ENCODE measurements at places on chromosomes 7 and 10.

GRCh38 chr10:16789261-16789660, 28.0 kb downstream of the RSU1 start:
- DNase-seq = no peak

- no peak for DNase-seq
Measured at GRCh38 chr10:59325116-59325515, 37.2 kb downstream of the FAM13C start.

- DNase-seq = no peak
Measured at GRCh38 chr10:119821182-119821581, 51.5 kb downstream of the MCMBP start.

- DNase-seq = no peak
Measured at GRCh38 chr10:85784792-85785191, 581.8 kb downstream of the GRID1 start.

GRCh38 chr7:8365499-8366110, 67.8 kb upstream of the NXPH1 start:
- DNase-seq = peak; percentile 33

DNA sequence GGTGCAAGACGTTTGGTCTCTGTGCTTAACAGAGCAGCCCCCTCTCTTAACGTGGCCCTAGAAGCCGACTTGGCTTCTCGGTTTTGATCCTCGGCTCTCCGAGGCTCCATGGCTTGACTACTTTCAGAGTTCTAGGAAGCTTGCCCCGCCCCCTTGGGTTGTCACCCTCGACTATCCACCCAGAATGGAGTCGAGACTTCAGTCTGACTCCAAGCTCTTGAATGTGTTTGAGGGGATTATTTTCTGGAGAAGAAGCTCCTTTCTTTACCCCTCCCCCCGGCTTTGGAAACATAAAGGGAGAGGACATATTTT, 448 bp downstream of the SEC24C start:
- no peak for DNase-seq

GRCh38 chr7:4740796-4741195, 34.6 kb upstream of the AP5Z1 start:
- DNase-seq = no peak

DNA sequence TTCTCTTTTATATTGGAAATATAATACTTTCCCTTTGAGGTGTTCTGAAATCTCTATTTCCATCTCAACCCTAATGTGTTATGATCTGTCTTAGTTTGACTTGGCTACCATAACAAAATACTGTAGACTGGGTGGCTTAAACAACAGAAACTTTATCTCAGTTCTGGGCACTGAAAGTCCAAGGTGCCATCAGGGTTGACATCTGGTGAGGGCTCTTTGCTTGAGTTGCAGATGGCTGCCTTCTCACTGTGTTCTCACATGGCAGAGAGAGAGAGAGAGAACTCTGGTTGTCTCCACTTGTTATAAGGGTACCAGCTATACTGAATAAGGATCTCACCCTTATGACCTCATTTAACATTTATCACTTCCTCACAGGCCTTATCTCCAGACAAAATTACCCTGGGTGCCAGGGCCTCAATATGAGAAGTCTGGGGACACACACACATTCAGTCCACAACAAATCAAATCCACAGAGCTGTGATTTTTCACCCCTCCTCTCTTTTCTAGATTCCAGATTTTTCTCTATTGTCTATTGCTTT, 104.5 kb downstream of the SRI start:
- DNase-seq = no peak

DNA sequence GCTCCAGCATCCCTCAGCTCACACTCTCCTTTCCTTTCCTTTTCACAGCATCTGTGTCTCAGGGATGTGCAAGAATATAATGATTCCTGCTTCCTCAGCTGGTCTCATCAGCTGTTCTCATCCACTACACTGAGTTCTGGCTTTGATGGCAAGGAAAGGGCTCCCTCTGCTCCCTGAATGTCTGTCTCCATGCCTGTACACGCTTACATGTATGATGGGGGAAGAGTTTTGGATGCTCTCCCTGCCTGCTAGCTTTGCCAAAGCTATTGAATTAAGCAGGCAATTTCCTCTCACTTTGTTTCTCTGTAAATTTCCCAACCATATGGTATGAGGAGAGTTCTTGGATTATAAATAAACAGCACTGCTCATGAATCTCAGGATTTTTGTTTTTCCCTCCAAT, 254.5 kb downstream of the SORCS3 start:
- DNase-seq = no peak

DNA sequence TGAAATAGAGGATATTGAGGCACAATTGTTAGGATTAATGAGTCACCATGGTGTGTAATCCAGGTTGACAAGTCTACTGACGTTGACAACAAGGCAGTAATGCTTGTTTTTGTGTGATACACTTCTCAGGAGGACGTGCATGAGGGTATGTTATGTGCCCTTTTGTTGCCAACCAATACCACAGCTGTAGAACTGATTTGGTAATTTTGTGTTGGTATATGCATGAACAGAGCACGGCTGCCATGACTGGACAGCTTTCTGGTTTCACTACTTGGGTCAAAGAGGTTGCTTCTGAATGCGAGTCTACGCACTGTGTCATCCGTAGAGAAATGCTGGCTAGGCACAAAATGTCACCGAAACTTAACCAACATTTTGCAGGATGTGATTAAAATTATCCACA, 32.9 kb downstream of the PHTF2 start:
- DNase-seq = no peak

GRCh38 chr10:14124941-14125340, 205.8 kb downstream of the FRMD4A start:
- DNase-seq = no peak

DNA sequence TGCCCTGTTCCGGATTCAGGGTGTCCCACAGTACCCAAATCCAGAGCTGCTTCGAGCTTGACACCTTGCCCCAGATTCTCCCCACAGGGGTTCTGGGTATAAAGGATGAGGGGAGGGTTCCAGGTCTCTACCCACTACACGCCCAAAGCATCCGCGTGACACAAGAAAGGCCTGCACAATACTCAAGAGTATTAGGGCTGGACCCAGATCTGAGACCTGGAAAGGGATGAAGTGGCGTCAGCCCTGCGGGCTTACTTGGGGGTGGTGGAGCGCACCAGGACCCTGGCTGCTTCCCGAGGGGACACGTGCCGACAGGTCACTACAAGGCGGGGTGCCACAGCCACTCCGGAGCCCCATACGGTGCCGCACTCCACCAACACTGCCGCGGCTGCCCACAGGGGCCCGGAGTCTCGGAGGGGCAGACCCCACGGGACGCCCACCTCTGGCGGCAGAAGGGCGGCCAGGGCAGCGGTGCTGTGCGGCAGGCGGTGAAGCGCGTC, 1.3 kb downstream of the TYSND1 start:
- DNase-seq = no peak

GRCh38 chr10:14616955-14617730, 157.6 kb downstream of the FAM107B start:
- no peak for DNase-seq

GRCh38 chr10:55627501-55628051, 733.5 kb downstream of the ZWINT start:
- no peak for DNase-seq

DNA sequence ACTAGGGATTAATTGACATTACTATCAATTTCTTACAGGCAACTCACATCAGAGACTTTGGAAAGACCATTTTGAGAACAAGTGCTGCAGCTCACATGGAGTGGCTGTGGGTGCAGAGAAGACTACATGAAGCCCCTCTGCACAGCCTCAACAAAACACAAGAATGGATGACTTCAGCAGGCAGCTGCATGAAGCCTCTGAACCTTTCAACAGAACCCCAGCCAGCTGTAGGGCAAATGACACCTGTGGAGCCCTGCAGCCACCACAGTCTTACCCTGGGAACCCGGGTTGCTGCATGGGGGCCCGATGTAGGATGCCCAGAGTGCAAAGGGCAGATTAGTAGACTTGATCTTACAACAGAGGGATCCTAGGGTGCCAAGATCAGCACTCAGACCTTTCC, 62.0 kb upstream of the CAMK2B start:
- no peak for DNase-seq

DNA sequence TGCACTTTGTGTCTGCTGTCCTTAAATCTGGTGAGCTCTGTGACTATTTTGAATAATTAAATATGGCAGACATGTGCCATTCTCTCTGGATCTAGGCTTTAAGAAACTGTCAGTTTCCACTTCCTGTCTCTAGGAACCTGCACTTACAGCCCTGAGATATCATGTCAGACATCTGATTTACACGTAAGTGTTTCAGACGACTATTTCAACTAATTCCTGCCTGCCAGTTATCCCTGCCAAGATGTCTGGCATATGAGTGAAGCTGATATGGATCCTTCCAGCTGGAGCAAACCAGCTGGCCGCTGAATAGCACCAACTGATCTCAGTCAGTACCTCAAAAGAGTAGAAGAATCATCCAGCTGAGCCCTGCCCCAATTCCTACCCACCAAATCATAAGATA, 362.2 kb upstream of the SMIM30 start:
- no peak for DNase-seq

- DNase-seq = no peak
Measured at GRCh38 chr10:23496727-23497126, 57.9 kb downstream of the OTUD1 start.

- no peak for DNase-seq
Measured at GRCh38 chr10:70426823-70427222, 14.7 kb downstream of the NODAL start.

GRCh38 chr7:86155623-86156022, 488.1 kb upstream of the GRM3 start:
- DNase-seq = no peak

DNA sequence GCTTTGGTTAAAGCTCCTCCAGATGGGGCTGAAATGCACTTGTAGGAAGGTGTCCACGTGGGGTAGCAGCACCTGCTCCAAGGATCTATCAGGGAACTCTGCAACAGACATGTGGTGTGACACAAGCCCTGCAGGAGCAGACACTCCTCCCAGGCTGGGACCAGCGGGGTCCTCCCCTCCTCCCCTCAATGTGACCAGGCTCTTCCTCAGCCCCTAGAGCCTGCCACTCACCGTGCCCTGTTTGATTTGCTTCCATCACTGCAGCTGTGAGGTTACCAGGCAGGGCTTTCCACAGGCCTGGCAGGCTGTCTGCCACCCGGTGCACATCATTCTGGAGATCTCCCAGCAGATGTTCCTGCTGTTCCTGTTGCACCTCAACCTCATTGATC, 13.4 kb downstream of the MMRN2 start:
- DNase-seq = no peak

DNA sequence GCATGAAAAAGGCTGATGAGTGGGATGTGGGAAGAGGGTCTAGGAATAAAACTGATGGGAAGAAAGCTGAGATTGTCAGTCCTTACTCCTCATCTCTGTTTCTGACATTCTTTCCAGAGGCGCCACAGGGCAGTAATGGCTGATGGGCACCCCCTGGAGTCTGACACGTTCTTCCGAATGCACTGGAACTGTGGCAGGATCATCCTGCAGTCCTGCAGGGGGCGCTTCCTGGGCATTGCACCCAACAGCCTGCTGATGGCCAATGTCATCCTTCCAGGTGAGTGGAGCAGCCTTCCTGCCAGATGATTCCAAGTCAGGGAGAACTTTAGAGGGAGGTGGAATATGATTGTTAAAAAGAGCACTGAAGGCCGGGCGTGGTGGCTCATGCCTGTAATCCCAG, 4.8 kb downstream of the FSCN3 start:
- no peak for DNase-seq

DNA sequence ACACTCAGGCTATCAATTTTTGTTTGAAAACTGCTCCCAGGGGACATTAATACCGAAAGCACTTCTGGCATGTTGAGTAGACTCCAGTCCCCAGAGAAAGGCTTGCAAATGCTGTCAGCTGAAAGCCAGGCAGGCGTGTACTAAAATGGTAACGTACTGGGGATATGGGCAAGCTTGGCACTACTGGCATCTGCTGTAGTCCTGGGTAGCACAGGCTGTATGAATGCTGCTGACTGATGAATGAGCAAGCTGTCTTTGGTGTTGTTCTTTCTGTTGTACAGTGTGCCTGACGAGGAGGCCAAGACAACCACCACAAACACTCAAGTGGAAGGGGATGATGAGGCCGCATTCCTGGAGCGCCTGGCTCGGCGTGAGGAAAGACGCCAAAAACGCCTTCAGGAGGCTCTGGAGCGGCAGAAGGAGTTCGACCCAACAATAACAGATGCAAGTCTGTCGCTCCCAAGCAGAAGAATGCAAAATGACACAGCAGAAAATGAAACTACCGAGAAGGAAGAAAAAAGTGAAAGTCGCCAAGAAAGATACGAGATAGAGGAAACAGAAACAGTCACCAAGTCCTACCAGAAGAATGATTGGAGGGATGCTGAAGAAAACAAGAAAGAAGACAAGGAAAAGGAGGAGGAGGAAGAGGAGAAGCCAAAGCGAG, 53.5 kb upstream of the AGBL3 start:
- DNase-seq = no peak

DNA sequence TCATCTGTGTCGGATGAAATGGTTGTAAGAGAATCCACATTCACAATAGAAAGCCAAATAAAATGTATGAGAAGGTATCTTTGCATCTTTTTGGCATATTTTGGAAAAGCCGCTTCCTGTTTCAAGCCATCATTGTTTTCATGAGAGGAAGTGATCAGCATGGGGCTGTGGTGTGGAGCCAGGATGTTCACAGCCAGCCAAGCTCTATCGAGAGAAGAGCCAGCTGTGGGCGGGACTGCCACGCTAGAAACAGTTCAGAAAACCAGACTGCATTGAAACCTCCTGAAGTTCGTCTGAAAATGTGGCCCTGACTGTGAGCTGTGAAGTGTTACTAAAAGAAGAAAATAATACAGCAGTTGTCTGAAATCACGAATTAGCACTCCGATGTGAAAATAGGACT, 21.2 kb upstream of the NPS start:
- no peak for DNase-seq

DNA sequence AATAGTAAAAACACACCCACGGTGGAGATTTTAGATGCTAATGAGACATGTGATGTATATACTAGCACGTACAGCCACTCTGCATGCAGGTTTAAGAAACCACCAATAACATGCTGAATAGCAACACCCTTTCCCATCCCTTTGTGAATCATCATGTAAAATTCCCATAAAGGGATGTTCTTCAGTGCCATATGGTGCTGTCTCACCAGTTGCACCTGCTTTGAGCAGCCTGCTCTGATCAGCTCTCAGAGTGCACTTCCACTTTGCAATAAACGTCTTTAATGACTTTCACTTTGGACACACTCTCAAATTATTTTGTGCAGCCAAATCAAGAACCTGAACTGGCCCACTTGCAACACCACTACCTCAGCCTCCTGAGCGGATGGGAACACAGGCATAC, 615.0 kb downstream of the ANKRD7 start:
- DNase-seq = no peak

- no peak for DNase-seq
Measured at GRCh38 chr7:89511900-89512299, 642.4 kb upstream of the STEAP1 start.

All from NCI-H1436 (cell line).